ENCODE measurements at places on chromosomes 4 and X. TPM values are rescaled to one million over a fixed set of nuclear protein-coding genes. Genes with fewer than 3 reads are reported as not detected.

- no peak overlapping the region for H3K4me3 ChIP-seq
- H3K27me3 ChIP-seq = no peaks in the 10 kb centered on the region
- H3K4me1 ChIP-seq = peaks cover 33% of the 10 kb centered on the region
Measured at GRCh38 chr4:184437565-184438265, 36.6 kb downstream of the IRF2 start.

DNA sequence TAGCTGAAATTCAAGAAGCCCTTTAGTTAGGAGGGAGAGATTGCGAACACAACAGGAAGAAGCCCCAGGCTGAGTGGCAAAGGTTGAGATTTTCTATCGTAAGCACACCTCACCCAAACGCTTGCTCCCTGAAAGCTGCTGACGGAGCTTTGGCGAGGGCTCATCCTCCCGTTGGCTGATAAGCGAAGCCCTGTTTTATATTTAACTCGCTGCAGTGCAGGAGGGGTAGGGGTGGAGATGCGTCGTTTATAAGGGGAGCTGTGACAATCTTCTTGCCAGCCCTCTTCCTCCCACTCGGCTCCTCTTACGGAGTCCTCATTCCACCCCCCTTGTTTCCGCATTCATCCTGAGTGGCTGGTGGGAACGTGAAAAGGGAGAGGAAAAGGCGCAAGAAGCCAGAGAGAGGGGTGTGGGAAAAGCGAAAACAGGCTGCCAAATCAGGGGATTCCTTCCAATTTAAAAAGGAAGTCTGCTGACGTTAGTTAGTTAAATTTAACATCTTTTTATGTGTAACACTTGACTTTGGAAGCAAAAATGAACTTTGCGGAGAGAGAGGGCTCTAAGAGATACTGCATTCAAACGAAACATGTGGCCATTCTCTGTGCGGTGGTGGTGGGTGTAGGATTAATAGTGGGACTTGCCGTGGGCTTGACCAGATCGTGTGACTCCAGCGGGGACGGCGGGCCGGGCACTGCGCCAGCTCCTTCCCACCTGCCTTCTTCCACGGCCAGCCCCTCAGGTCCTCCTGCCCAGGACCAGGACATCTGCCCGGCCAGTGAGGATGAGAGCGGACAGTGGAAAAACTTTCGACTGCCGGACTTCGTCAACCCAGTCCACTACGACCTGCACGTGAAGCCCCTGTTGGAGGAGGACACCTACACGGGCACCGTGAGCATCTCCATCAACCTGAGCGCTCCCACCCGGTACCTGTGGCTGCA, at the start of gene ENPEP:
TSS of gene ENPEP (plus strand) at position 275 of the 938 bp plus-strand sequence. CDS start at position 535, 260 bp downstream.
- H3K4me3 ChIP-seq = no peak within 1 kb of the TSS
- H3K4me1 ChIP-seq = no peaks in the 10 kb centered on the region
- DNase-seq = peak; percentile 82
- peak within 1 kb of the TSS; percentile 24 for H3K27ac ChIP-seq
- H3K36me3 ChIP-seq = no peaks in the 10 kb centered on the region

Gene PARM1
- 27.5 TPM for polyA plus RNA-seq

DNA sequence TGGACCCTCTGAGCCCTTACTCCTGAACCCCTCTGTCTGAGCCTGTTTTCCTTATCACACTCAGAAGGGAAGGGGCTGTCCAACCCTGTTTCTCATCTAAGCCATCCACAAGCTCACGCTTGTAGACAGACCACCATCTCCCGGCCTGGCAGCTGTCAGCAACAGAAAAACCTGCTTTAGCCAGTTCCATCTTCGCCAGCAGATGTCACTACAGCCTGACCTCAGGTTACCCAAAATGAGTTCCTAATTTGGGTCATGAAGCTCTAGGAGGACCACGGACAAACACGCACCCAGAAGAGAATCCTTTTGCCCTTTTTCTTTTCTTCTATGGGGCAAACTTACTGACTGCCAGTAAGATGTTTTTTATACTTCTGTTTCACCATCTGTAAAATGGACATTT, 445.4 kb downstream of the BCOR start:
- no peaks in the 10 kb centered on the region for H3K27me3 ChIP-seq
- DNase-seq = no peak
- H3K4me1 ChIP-seq = no peaks in the 10 kb centered on the region
- no peak overlapping the region for H3K4me3 ChIP-seq
